Caco-2 (cell line): ENCODE measurements at places on chromosomes 11 and 22. TPM values are rescaled to one million over a fixed set of nuclear protein-coding genes. Genes with fewer than 3 reads are reported as not detected.
A peak's percentile ranks its signal among the peaks of the same experiment; 100 is the strongest.

GRCh38 chr11:46604796-46605195 lies 11.0 kb upstream of the AMBRA1 start:
- no peak for DNase-seq

- DNase-seq = no peak
These were observed 95.0 kb downstream of the CADM1 start for GRCh38 chr11:115409116-115409670.

GRCh38 chr11:75873417-75874221 lies 58.6 kb downstream of the UVRAG start:
- DNase-seq = no peak

The BACE1 gene
- 11.0 and 11.2 TPM in 2 replicates for total RNA-seq

The ANO5 gene
- not detected in 2 replicates for total RNA-seq

The CASP1 gene
- total RNA-seq = 0.86 and 1.4 TPM in 2 replicates

DNA sequence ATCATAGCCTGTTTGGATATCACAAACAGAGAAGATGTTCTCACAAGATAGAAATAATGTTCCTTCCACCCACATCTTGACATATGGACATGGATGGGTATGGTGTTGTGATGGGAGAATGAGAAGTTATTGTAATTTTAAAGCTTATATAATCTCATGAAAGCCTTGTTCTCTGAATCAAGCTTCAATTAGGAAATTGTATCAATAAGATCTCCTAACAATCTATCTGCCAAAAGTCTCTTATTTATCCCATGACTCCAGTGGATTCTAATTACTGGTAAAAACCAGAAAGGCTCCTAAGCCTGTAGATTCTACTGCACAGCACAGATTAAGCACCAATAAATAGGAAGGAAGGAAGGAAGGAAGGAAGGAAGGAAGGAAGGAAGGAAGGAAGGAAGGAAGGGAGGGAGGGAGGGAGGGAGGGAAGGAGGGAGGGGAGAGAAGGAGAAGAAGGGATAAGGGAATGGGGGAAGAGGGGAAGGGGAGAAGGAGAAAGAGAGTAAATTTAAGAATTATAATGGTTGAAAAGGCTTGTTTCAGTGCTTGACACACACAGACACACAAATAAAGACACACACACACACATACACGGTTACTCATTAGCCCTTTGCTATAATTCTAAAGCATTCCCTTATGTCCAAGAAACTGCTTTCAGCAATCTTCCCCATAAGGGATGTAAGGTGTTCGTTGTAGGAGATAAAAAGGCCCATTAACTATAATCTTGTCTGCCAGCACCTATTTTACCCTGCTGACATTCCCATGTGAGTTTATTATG lies 258.0 kb upstream of the API5 start:
- DNase-seq = no peak

The SLCO2B1 gene
- 231 and 277 TPM in 2 replicates for total RNA-seq

- DNase-seq = peak; percentile 68
These were observed 12.8 kb upstream of the CLPB start for GRCh38 chr11:72446929-72447769.

GRCh38 chr22:30325724-30326254 lies 952 bp downstream of the TBC1D10A start:
- DNase-seq = no peak

DNA sequence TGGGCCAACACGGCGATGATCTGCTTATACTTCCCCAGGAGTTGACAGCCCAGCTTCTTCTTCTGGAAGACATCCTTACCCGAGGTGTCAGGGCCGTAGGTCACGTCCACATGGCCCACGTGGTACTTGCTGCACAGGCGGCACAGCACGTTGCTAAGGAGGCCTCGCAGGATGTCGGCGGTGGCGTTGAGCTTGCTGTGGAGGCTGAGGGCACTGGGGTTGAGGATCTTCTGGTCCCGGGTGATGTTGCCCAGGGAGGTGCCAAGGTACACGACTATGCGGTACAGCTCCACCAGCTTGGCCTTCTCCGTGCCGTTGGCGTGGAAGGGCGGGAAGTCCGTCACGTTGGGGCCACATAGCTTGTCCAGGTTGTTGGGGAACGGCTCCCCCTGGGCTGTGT lies 2.9 kb downstream of the LIF start:
- no peak for DNase-seq

The MTFP1 gene
- total RNA-seq = 20.6 and 23.0 TPM in 2 replicates

The KCNQ1OT1 gene
- 7.5 and 8.2 TPM in 2 replicates for total RNA-seq

The OR52H1 gene
- not detected in 2 replicates for total RNA-seq

The SYNGR1 gene
- 20.2 and 21.9 TPM in 2 replicates for total RNA-seq

DNA sequence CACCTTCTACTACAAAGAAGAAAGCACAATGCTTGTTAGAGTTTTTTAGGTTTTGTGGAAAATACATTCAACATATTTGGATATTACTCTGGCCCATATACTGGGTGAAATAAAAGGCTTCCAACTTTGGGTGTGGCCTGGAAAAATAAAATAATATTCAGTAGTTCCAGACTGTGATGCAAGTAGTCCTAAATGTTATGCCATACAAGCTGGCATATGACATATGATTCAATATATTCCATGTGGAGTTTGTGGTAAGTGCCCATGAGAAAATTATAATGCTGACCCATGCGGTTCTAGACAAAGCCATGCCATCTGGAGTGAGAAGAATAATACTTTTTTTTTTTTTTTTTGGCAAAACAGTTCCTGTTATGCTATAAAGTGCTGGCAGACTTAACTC lies 683.3 kb downstream of the LUZP2 start:
- DNase-seq = no peak

DNA sequence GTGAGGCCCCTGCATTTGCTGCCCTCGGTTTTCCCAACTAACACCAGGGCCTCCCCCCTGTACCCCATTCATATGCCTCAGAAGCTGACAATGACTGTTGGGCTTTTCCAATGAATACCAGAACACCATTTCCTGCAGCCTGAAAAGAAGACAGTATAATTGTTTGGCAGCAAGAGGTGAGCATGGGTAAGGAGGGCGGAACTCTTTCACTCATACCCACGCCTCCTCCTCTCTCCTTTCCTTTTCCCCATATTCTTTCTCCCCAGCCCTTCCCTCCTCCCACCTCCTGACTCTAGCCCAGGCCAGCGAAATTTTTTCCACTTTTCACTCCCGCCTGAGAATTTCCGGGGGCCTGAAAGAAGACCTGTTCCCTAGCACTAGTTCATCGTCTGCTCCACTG lies 58.0 kb upstream of the CHST1 start:
- DNase-seq = no peak

DNA sequence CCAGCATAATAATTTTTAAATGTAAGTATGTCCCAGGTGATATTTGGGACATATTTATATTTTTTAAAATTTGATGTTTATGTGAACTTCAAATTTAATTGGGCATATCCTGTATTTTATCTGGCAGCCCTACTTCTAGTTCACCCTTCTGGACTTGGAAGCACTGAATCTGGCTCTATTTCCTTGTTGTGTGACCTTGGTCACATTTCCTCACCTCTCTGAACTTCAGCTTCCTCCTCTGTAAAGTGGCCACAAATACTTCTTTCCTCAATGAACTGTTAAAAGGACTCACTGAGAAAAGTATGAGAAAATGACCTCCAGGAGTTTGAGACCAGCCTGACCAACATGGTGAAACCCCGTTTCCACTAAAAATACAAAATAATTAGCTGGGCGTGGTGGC lies 8.1 kb upstream of the RNF185 start:
- no peak for DNase-seq

The CLTCL1 gene
- total RNA-seq = 7.8 and 7.9 TPM in 2 replicates

The TCN2 gene
- 11.9 and 13.8 TPM in 2 replicates for total RNA-seq

The CYB561A3 gene
- 33.6 and 34.9 TPM in 2 replicates for total RNA-seq

The RIMBP3B gene
- not detected in 2 replicates for total RNA-seq

The FJX1 gene
- 12.0 and 14.4 TPM in 2 replicates for total RNA-seq
